ENCODE measurements at places on chromosomes 2 and 18. TPM values are rescaled to one million over a fixed set of nuclear protein-coding genes. Genes with fewer than 3 reads are reported as not detected.

- H3K36me3 ChIP-seq: no peaks in the 10 kb centered on the region
- no peaks in the 10 kb centered on the region for H3K27me3 ChIP-seq
- no peak overlapping the region for H3K4me3 ChIP-seq
- DNase-seq: no peak
- no peak overlapping the region for H3K27ac ChIP-seq
Observed at GRCh38 chr2:65416945-65417344, 15.5 kb downstream of the SPRED2 start.

DNA sequence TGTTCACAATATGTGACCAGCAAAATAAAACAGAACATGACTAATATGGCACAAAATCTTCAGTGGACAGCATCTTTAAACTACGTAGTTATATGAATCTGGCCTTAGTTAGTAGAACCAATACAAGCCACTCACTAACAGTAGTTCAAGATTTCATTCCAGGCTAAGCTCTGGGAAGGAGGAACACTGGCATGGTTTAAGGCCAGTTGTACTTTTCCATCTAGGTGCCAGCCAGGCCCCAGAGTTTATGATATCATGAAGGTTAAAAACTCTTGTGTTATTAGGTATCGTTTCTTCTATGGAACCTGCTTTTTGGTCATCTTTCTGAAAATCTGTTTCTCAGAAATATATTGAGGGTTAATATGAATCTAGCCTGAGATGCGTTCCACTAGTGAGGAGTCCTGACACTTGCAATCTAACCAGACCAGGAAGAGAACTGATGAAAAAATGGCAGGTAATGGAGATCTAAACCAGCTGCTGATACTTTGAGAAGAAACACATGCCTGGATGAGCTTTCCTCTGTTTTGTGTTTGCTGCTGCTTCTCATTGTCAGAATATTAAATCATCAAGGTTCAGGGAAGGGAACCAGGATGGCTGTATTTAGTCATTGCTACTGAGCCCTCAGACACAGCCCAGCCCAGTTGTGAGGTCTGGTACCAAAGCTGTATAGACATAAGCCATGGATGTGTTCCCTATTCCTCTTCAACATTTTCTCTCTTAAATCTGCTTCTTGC is 182.8 kb upstream of the SETBP1 start:
- no peak for DNase-seq
- H3K4me3 ChIP-seq: no peak overlapping the region

DNA sequence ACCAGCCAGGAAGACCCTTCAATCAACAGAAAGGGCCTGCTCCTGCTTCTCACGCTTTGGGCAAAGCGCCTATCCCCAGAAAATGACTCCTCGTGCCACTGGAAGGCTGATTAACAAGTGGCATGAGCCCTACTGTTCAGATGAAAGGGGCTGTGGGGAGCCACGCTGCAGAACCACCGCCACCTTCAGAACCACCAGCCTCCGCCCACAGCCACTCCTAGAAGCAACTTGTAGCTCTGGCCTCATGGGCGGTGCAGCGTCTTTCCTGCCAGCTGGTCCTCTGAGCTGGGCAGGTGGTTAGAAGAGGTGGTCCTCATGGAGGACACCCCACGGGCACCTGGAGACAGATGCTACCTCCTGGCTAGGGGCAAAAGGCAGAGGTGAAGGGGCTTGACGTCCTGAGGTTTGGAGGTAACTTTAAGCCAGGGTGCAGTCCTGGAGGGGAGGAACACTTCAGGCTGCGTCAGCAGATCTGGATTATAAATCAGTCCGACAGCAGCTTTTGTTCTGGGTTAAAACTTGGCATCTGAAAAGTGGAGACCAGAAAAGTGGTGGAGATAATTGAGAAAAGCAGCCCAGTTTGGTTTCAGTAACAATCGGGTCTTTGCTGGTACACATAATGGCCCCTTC is 861 bp upstream of the SEMA4C start:
- no peaks in the 10 kb centered on the region for H3K27me3 ChIP-seq
- DNase-seq: no peak
- peak overlapping the region; percentile 97 for H3K4me3 ChIP-seq
- peaks cover 55% of the 10 kb centered on the region for H3K4me1 ChIP-seq
- peak overlapping the region; percentile 97 for H3K27ac ChIP-seq
- peaks cover 16% of the 10 kb centered on the region for H3K36me3 ChIP-seq

DNA sequence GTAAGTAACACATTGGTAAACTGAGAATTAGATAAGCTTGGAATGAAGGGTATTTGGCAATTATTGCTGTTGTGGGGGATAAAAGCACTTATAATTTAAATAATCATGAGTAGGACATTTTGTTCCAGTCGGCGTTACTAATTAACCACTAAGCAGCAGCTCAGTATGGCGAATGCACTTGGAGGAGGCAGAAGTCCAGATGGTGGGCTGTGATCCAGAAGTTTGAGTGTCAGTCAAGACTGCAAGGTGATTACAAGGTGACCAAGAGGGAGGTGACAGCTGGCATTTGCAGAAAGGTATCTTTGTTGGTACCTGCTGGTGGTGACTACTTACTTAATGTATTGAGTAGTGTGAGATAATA is 643.6 kb upstream of the FAM98A start:
- H3K27ac ChIP-seq: no peak overlapping the region
- H3K27me3 ChIP-seq: no peaks in the 10 kb centered on the region
- no peaks in the 10 kb centered on the region for H3K4me1 ChIP-seq
- H3K4me3 ChIP-seq: no peak overlapping the region

- no peaks in the 10 kb centered on the region for H3K4me1 ChIP-seq
- no peaks in the 10 kb centered on the region for H3K36me3 ChIP-seq
- no peak for DNase-seq
- H3K27me3 ChIP-seq: no peaks in the 10 kb centered on the region
Observed at GRCh38 chr2:59787095-59787494, 766.4 kb downstream of the BCL11A start.

DNA sequence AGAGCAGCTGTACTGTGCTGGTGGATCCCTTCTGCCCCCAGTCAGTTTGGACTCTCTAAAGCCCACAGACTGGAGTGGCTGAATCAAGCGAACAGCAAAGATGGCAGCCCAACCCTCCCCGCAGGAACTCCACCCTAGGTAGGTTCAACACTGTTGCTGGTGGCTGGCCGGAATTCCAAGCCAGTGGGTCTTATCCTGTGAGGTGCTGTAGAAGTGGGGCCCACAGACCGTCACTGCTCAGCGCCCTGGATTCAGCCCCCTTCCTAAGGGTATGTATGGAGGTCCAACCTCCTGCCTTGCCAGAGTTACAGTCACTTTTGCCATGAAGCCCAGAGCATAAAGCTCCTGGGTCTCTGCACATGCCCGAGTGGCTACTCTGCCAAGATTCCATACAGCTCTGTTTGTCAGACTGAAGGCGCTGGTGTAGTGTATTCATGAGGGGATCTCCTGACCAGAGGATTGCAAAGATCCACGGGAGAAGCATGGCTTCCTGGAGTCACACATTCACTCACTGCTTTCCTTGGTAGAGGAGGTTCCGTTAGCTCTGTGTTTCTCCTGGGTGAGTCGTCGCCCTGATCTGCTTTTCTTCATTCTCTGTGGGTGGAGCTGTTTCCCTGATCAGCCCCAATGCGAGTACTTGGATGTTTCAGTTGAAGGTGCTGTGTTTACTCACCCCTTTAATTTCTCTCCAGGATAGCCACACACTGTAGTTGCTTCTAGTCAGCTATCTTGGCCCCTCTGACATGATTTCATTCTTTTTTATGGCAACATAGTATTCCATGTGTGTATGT is 293.6 kb upstream of the THUMPD2 start:
- H3K27me3 ChIP-seq: no peaks in the 10 kb centered on the region
- no peak overlapping the region for H3K4me3 ChIP-seq
- H3K4me1 ChIP-seq: no peaks in the 10 kb centered on the region

- no peaks in the 10 kb centered on the region for H3K36me3 ChIP-seq
- DNase-seq: no peak
- H3K27ac ChIP-seq: peak overlapping the region; percentile 88
- H3K4me3 ChIP-seq: peak overlapping the region; percentile 99
- H3K4me1 ChIP-seq: peaks cover 24% of the 10 kb centered on the region
- H3K27me3 ChIP-seq: no peaks in the 10 kb centered on the region
Observed at GRCh38 chr2:206084439-206084869, 1.5 kb downstream of the INO80D start.

GRCh38 chr18:12543697-12544096 is 114.2 kb downstream of the SPIRE1 start:
- no peaks in the 10 kb centered on the region for H3K36me3 ChIP-seq
- DNase-seq: no peak
- no peak overlapping the region for H3K4me3 ChIP-seq
- H3K27ac ChIP-seq: no peak overlapping the region
- H3K27me3 ChIP-seq: no peaks in the 10 kb centered on the region
- no peaks in the 10 kb centered on the region for H3K4me1 ChIP-seq

GRCh38 chr2:133157141-133157540 is 411.1 kb downstream of the NCKAP5 start:
- no peak overlapping the region for H3K4me3 ChIP-seq
- DNase-seq: no peak
- no peaks in the 10 kb centered on the region for H3K4me1 ChIP-seq

DNA sequence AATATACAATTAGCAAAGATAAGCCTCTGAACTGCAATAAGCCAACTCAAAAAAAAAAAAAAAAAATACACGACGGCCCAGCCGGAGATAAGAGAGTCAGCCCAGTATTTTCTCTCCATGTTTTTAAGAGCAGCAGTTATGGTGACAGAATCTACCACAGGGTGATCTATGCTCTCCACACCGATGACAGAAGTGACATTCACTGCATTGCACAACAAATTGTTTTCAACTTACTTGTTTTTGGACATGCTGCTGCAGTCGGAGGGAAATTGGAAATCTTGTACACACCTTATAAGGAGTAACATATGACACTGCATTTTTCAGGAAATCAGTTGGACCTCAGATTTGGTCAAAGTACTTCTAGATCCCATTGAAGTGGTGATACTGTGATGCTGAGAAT is 23.3 kb upstream of the APOB start:
- no peak for DNase-seq
- no peak overlapping the region for H3K4me3 ChIP-seq
- no peaks in the 10 kb centered on the region for H3K27me3 ChIP-seq
- no peak overlapping the region for H3K27ac ChIP-seq
- H3K4me1 ChIP-seq: no peaks in the 10 kb centered on the region
- no peaks in the 10 kb centered on the region for H3K36me3 ChIP-seq

DNA sequence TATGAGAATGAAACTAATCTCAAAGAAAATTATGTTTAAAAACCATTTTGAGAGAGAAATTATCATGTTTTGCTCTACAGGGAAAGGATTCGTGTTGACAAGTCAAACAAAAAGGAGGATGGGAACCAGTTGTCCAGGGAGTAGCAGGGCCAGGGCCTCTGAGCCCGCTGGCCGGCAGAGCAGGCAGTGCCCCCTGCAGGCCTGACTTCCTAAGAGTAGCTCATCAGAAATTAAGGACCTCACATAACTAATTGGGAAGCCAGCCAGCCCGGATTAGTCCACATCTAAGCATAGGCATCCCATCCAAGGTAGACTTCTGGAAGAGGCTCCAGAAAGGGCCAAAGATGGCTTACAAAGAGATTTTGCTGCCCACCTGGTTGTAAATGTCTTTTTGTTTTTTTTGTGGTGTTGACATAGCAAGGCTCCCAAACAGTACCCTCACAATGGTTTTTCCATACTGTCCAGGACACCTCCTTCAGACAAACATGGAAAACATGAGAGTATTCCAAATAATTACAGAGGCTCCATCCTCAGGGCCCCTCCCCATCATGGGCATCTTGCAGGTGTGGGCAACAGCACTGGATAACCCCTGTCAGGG is 241.2 kb upstream of the TANK start:
- peaks cover 16% of the 10 kb centered on the region for H3K4me1 ChIP-seq
- DNase-seq: no peak
- no peaks in the 10 kb centered on the region for H3K36me3 ChIP-seq
- no peaks in the 10 kb centered on the region for H3K27me3 ChIP-seq
- H3K4me3 ChIP-seq: no peak overlapping the region
- H3K27ac ChIP-seq: no peak overlapping the region

- no peak for DNase-seq
- H3K4me1 ChIP-seq: peaks cover 6% of the 10 kb centered on the region
- H3K4me3 ChIP-seq: no peak overlapping the region
Observed at GRCh38 chr2:204972606-204973336, 427.5 kb downstream of the PARD3B start.

- DNase-seq: no peak
- no peaks in the 10 kb centered on the region for H3K4me1 ChIP-seq
- peaks cover 7% of the 10 kb centered on the region for H3K36me3 ChIP-seq
- H3K27me3 ChIP-seq: no peaks in the 10 kb centered on the region
Observed at GRCh38 chr2:64565949-64566710, 42.0 kb downstream of the AFTPH start.

DNA sequence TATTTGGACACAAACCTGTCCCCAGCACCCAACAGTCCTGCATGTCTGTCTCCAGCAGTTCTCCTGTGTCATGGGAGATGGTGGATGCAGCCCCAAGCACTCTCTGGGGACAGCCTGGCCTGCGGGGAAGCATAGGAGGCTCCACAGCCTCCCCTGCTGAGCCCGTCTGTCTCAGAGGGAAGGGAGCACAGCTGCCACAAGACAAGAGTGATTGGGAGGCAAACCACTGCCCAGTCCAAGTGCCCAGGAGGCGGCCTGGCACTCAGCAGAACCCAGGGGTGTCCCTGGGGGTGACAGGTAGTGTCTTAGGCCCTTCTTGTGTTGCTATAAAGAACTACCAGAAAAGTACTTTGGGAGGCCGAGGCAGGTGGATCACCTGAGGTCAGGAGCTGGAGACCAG is 211.2 kb upstream of the MYT1L start:
- DNase-seq: no peak
- H3K4me1 ChIP-seq: no peaks in the 10 kb centered on the region
- H3K27me3 ChIP-seq: no peaks in the 10 kb centered on the region
- H3K27ac ChIP-seq: no peak overlapping the region

DNA sequence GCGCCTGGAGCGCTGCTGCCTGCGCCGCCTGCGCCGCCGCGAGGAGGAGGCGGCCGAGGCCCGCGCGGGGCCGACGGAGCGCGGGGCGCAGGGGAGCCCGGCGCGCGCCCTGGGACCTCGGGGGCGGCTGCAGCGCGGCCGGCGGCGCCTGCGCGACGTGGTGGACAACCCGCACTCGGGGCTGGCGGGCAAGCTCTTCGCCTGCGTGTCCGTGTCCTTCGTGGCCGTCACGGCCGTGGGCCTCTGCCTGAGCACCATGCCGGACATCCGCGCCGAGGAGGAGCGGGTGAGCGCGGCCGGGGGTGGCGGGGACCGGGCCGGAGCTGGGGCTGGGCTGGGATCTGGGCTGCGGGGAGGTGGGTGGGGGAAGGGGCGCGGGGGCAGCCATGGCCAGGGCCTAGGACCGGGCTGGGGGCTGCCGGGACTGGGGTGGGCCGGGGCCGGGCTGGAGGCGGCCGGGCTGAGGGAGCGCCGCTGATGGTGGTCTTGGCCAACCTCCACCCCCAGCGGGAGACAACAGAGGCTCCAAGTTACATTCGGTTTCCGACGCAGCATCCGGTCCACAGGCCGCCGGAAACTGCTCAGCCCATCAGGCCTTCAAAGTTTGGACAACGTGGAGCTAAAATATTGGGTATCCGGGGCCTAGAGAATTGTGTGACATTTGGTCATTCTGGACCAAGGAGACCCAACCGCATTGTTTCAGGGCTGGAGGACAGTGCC is 66.4 kb downstream of the KCNG2 start:
- no peak overlapping the region for H3K27ac ChIP-seq
- H3K4me3 ChIP-seq: no peak overlapping the region
- no peak for DNase-seq
- no peaks in the 10 kb centered on the region for H3K4me1 ChIP-seq
- H3K27me3 ChIP-seq: no peaks in the 10 kb centered on the region

Gene SPDYA
- 3.0 TPM for total RNA-seq

Gene AFG3L2
- 58.1 TPM for total RNA-seq

Gene CCNT2
- 52.4 TPM for total RNA-seq

Gene MERTK
- total RNA-seq: 47.1 TPM

Gene SP140L
- 11.5 TPM for total RNA-seq

Gene SCN9A
- total RNA-seq: 4.5 TPM

Gene C2orf78
- total RNA-seq: not detected

Gene FKBP1B
- 12.5 TPM for total RNA-seq

Measured in thoracic aorta (tissue), 2 donors.